ENCODE measurements at places on chromosomes 1 and 21.
A peak's percentile ranks its signal among the peaks of the same experiment; 100 is the strongest.

DNA sequence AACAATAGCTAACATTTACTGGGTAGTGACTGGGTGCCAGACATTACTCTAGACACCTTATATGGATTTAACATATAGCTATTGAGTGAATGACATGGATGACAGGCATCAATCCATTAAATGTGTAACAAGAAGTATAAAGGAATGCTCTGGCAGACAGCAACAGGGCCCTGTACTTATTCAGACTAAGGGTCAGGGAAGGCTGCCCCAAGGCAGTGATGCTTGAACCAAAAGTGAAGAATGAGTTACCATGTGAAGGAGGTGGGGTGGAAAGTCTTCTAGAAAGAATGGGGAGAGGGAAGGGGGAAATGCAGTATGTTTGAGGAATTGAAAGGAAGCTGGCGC lies 8.3 kb upstream of the PTPRF start:
- no peak for DNase-seq

- no peak for DNase-seq
Measured at GRCh38 chr1:172638249-172638648, 20.7 kb upstream of the FASLG start.

DNA sequence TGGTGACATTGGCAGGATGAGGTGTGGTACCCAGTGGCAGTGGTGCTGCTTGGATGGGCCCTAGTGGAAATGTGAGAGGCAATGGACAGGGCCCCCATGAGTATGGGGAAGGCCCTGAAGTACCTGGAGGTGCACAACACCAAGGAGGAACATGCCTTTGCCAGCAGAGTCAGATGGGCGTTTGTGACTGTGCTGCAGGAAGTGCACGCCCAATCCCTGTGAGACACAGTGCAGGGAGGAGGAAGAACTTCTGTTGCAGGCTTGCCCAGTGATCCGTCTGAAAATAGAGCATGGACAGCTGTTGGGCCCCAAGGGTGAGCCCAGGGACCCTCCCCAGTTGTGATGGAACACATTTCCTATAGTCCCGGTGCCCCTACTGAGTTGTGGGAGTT lies 42.7 kb downstream of the GJA5 start:
- no peak for DNase-seq

DNA sequence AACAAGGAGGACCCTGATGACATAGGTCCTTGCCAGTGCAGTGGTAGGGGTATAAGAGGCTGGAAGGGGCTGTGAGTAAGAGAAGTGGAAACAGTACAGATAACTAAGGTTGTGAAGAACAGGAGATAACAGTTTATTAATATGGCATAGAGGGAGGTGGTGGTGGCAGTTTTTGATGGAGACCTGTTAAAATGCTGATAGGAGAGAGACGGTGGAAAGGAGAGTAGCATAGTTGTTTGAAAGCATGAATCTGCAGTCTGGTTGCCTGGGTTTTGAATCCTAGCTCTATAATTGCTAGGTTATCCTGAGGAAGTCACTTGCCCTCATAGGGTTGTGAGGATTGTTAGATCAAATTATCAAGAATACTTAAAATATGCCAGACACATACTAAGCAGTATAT lies 19.4 kb downstream of the LRRC41 start:
- DNase-seq: no peak

- DNase-seq: peak; percentile 27
Measured at GRCh38 chr1:24705260-24706073, 39.8 kb upstream of the CLIC4 start.

- no peak for DNase-seq
Measured at GRCh38 chr1:15973772-15974171, 2.1 kb downstream of the ZBTB17 start.

- no peak for DNase-seq
Measured at GRCh38 chr1:156884560-156885184, 8.8 kb upstream of the PEAR1 start.

- no peak for DNase-seq
Measured at GRCh38 chr1:89149229-89149628, 23.3 kb upstream of the GBP2 start.

DNA sequence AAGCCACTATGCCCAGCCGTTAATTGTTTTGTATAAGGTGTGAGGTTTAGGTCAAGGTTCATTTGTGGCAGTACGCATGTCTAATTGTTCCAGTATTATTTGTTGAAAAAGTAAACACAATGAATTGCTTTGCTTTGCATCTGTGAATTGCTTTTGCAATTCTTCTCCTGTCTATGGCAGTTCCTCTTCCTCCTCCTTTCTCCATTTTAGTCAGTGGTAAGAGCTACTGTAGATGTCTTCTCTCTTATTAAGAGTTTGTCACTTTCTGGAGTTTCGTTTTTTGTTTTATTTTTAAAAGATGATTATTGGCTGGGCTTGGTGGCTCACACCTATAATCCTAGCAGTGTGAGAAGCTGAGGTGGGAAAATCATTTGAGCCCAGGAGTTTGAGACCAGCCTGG lies 29.2 kb downstream of the C1orf185 start:
- DNase-seq: no peak

GRCh38 chr1:241782396-241782795 lies 65.6 kb upstream of the EXO1 start:
- DNase-seq: no peak

GRCh38 chr1:153612755-153613331 lies at the start of gene S100A16:
Gene S100A16 (minus strand): TSS chr1:153613137. CDS start chr1:153608151, 4,986 bp downstream.
- DNase-seq: no peak

GRCh38 chr1:233496993-233497392 lies 116.9 kb upstream of the KCNK1 start:
- DNase-seq: no peak

- peak; percentile 51 for DNase-seq
Measured at GRCh38 chr1:193183019-193183627, 3.3 kb downstream of the B3GALT2 start.

- no peak for DNase-seq
Measured at GRCh38 chr21:28758883-28759242, 233.8 kb downstream of the LTN1 start.

GRCh38 chr1:21534674-21535378 lies 25.6 kb downstream of the ALPL start:
- DNase-seq: no peak

GRCh38 chr1:15573477-15573876 lies 11.4 kb downstream of the AGMAT start:
- DNase-seq: no peak

DNA sequence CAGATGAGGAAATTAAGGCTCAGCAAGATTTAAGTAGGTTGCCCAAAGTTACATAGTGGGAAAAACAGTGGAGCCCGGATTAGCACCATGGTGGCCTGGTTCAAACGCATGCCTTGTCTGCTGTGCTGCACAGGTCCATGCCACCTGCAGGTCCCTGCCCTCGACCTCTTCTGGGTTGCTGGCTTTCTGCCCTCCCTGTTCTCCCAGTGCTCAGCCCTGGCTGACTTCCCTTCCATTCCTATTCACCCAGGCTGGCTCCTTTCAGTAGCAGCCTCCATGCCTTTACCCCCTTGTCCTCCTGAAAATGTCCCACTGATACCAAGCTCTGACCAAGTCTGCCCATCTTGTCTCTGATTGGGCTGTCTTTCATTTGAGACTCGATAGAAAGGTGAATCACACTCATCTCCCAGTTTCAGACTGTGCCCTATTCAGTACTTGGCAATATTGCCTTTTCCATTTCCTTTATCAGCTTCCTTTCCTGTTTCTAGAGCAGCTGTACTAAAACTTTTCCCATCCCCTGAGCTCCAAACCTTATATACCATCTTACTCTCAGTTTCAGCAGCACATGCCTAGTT lies 75.8 kb downstream of the ST3GAL3 start:
- DNase-seq: no peak

DNA sequence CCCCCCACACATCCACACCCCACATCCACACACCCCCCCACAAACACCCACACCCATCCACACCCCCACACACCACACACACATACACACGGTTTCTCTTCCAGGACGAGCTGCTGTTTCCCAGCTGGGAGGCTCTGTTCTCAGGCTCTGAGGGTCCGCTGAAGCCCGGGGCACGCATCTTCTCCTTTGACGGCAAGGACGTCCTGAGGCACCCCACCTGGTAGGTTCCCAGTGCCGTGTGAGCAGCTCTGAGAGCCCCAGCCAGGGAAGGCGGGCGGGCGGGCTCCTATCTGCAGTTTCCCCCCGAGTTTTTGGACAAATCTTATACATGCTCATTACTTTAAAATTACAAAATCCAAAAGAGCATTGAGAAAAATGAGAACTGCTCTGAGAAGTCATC lies 31.2 kb downstream of the SLC19A1 start:
- DNase-seq: no peak

GRCh38 chr1:228264090-228264829 lies 56.4 kb downstream of the OBSCN start:
- no peak for DNase-seq

GRCh38 chr1:47382399-47382983 lies 33.6 kb upstream of the FOXE3 start:
- no peak for DNase-seq

GRCh38 chr1:108050158-108050557 lies 85.2 kb upstream of the VAV3 start:
- no peak for DNase-seq

GRCh38 chr1:209456878-209457277 lies 126.6 kb upstream of the CAMK1G start:
- no peak for DNase-seq

Measured in central memory CD4-positive, alpha-beta T cell (primary cell).